ENCODE measurements at places on chromosomes 2 and 18. TPM values are rescaled to one million over a fixed set of nuclear protein-coding genes. Genes with fewer than 3 reads are reported as not detected.
A peak's percentile ranks its signal among the peaks of the same experiment; 100 is the strongest.

The RSAD2 gene
- total RNA-seq: 7.0 TPM

The RHBDD1 gene
- 26.8 TPM for total RNA-seq

The CPLX4 gene
- not detected for total RNA-seq

The ERFE gene
- total RNA-seq: 0.35 TPM

The LDLRAD4 gene
- 62.0 TPM for total RNA-seq

The ZNF385B gene
- 4.9 TPM for total RNA-seq

The AOX1 gene
- total RNA-seq: 36.7 TPM

- no peak for ATAC-seq
- H3K4me3 ChIP-seq: no peak overlapping the region
- H3K36me3 ChIP-seq: no peaks in the 10 kb centered on the region
- H3K27ac ChIP-seq: no peak overlapping the region
- H3K4me1 ChIP-seq: no peaks in the 10 kb centered on the region
Measured at GRCh38 chr2:205358351-205358815, 323.9 kb upstream of the NRP2 start.

DNA sequence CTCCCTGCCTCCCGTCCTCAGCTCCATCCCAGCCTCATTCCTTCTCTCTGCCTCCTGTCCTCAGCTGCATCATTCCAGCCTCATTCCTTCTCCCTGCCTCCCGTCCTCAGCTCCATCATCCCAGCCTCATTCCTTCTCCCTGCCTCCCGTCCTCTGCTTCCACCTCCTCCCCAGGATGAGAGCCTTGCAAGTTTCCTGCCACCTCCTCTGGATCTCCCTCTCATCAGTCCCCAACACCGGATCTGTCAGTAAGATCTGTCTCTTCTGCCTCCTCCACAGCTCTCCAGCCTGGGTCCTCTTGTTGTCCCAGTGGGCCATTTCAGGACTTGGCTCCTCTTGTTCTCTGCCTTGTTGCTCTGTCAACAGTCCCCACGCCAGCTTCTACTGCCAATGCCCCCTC, 130.9 kb downstream of the NDUFA10 start:
- no peak overlapping the region for H3K27ac ChIP-seq
- no peak overlapping the region for H3K4me3 ChIP-seq
- no peaks in the 10 kb centered on the region for H3K4me1 ChIP-seq
- no peak for ATAC-seq

- peaks cover 8% of the 10 kb centered on the region for H3K4me1 ChIP-seq
- H3K36me3 ChIP-seq: no peaks in the 10 kb centered on the region
- H3K27me3 ChIP-seq: no peaks in the 10 kb centered on the region
- H3K4me3 ChIP-seq: no peak overlapping the region
- ATAC-seq: no peak
Measured at GRCh38 chr2:99150706-99151105, 4.0 kb downstream of the TSGA10 start.

GRCh38 chr2:171318463-171318934, 115.3 kb downstream of the METTL8 start:
- H3K4me1 ChIP-seq: peaks cover 11% of the 10 kb centered on the region
- no peaks in the 10 kb centered on the region for H3K27me3 ChIP-seq
- no peak overlapping the region for H3K4me3 ChIP-seq
- H3K27ac ChIP-seq: peak overlapping the region; percentile 60
- H3K36me3 ChIP-seq: no peaks in the 10 kb centered on the region

GRCh38 chr2:224196810-224197209, 157.7 kb upstream of the SERPINE2 start:
- ATAC-seq: no peak
- no peaks in the 10 kb centered on the region for H3K36me3 ChIP-seq
- H3K27ac ChIP-seq: no peak overlapping the region

- H3K27ac ChIP-seq: no peak overlapping the region
- no peak overlapping the region for H3K4me3 ChIP-seq
- H3K27me3 ChIP-seq: no peaks in the 10 kb centered on the region
Measured at GRCh38 chr2:56483081-56483480, 299.3 kb downstream of the CCDC85A start.

DNA sequence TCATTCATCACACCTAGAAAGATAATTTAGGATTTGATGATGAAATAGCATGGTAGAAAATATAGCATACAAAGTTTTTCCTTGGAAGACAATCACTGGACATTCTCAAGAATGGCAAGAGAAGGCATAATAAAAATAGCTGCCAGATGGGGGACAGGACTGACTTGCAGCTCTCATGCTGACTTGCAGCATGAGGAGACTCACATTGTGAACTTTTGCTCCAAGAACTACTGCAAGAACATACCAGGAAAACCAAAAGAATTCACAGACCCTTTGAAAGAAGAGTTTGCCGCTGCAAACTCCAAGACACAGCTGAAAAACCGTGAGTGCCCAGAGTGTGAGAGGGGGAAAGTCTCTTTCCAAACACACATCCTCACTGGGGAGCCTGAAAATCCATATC, 47.0 kb downstream of the CRYGD start:
- H3K27ac ChIP-seq: no peak overlapping the region
- H3K4me1 ChIP-seq: no peaks in the 10 kb centered on the region
- no peaks in the 10 kb centered on the region for H3K36me3 ChIP-seq
- no peak for ATAC-seq
- no peak overlapping the region for H3K4me3 ChIP-seq

DNA sequence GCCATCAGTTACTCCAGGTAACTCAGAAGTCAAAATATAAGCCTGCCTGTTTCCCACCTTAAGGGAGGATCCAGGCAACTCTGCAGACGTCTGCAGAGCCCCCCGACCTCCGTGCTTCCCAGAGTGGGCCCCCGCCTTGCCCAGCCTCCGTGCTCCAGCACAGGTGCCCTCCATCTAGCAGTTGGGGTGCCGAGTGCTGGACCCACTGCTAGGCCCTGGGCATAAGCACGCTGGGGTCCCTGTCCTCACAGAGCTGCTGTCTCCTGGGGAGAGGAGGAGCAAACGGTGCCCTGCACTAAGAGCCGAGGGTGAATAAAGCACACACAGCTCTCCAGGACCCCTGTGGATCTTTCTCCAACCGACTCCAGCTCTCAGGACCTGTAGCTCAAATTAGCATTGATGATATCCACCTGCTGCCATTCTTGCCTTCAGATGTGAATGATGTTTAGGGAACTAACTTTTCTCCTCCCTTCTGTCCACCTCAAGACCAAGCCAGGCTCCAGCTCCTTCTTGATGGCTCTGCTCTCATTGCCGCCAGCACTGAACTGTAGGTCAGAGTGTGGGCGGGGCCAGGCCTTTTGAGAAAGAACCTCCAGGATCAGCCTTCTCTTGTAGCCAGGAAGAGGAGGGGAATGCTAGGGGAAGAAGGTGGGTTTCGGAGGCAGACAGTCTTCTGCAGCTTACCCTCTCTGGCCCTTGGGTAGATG, 121.2 kb downstream of the SMAD7 start:
- no peak overlapping the region for H3K27ac ChIP-seq
- H3K4me1 ChIP-seq: peaks cover 81% of the 10 kb centered on the region
- ATAC-seq: no peak
- H3K27me3 ChIP-seq: no peaks in the 10 kb centered on the region

GRCh38 chr2:134460583-134460998, 206.7 kb downstream of the MGAT5 start:
- no peaks in the 10 kb centered on the region for H3K4me1 ChIP-seq
- no peaks in the 10 kb centered on the region for H3K27me3 ChIP-seq
- ATAC-seq: no peak
- H3K27ac ChIP-seq: no peak overlapping the region
- no peak overlapping the region for H3K4me3 ChIP-seq

GRCh38 chr2:103174711-103175110, 412.9 kb downstream of the TMEM182 start:
- H3K27me3 ChIP-seq: peaks cover 11% of the 10 kb centered on the region
- H3K4me1 ChIP-seq: no peaks in the 10 kb centered on the region
- no peak for ATAC-seq

GRCh38 chr2:190863946-190864345, 16.7 kb upstream of the GLS start:
- peaks cover 14% of the 10 kb centered on the region for H3K4me1 ChIP-seq
- H3K36me3 ChIP-seq: no peaks in the 10 kb centered on the region
- peak overlapping the region; percentile 59 for H3K27ac ChIP-seq
- ATAC-seq: no peak
- no peak overlapping the region for H3K4me3 ChIP-seq

GRCh38 chr2:26557244-26557925, 79.5 kb upstream of the OTOF start:
- peaks cover 6% of the 10 kb centered on the region for H3K4me1 ChIP-seq
- ATAC-seq: no peak
- H3K27ac ChIP-seq: no peak overlapping the region
- peaks cover 51% of the 10 kb centered on the region for H3K27me3 ChIP-seq

DNA sequence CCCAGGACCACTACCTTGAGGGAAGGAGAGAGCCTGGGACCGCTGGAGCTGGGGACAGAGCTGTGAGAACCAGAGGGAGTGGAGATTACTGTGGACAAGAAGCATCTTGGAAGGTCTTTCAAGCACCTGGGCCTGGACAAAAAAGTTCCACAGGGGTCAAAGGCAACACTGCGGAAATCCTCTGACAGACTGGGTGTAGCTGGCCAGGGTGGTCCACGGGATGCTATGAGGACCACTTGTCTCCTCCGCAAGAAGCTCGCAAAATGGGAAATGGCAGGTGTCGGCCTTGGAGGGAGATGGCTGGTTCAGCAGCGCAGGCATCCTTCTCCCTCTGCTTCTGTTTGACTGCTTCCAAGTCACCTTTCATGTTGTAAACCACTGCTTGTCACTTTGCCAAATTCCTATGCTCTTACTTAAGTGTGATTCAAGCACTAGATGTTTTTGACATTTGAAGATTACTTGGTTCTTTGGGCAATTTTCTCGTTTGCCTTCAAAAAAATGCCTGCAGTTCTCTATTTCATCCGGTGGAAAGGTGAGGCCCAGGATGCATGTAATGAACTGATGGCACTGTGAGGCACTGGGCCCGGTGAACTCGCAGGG, 27.7 kb downstream of the KLHL29 start:
- H3K27ac ChIP-seq: no peak overlapping the region
- H3K36me3 ChIP-seq: no peaks in the 10 kb centered on the region
- no peaks in the 10 kb centered on the region for H3K4me1 ChIP-seq
- H3K27me3 ChIP-seq: no peaks in the 10 kb centered on the region
- H3K4me3 ChIP-seq: no peak overlapping the region

DNA sequence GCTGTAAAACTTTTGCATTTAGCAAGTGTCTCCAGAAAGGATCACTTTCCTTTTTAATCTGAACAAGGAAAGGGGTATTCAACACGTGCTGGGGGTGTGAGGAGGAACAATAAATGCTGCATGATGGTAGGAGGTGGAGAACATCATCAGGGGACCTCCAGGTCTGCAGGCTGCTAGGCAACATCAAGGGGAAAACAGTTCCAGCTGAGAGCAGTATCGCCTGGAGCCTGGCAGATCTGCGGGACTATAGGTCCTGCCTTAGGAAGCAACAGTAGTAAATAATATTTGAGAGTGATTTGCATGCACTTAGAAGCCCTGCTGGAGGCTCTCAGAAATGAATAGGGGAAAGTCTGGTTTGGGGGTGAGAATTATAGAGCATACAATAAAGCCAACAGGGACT, 175.6 kb downstream of the SUCLG1 start:
- no peak overlapping the region for H3K27ac ChIP-seq
- no peak for ATAC-seq
- H3K4me1 ChIP-seq: no peaks in the 10 kb centered on the region
- H3K27me3 ChIP-seq: no peaks in the 10 kb centered on the region
- H3K4me3 ChIP-seq: no peak overlapping the region

DNA sequence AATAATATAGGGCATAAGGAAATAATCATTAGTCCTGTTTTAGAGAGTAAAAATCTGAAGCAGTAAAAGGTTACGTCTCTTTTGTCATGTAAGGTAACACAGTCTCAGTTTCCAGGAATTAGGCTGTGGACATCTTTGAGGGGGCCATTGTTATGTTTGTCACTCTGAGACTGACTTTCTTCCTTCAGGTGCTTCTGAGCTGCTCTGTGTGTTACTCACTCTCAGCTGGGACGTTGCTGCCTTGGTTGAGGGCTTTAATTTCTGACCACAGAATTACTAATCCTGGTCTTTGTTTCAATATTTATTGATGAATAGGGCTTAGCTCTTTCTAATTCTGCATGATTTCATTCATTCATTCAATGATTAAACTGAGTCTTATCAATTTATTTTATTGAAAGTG, 55.9 kb upstream of the SLC38A11 start:
- no peaks in the 10 kb centered on the region for H3K27me3 ChIP-seq
- ATAC-seq: no peak
- H3K4me1 ChIP-seq: peaks cover 17% of the 10 kb centered on the region
- H3K36me3 ChIP-seq: no peaks in the 10 kb centered on the region
- H3K27ac ChIP-seq: no peak overlapping the region

GRCh38 chr2:16264931-16265540, 324.7 kb downstream of the MYCN start:
- no peak for ATAC-seq
- no peaks in the 10 kb centered on the region for H3K4me1 ChIP-seq
- no peak overlapping the region for H3K27ac ChIP-seq
- H3K4me3 ChIP-seq: no peak overlapping the region
- no peaks in the 10 kb centered on the region for H3K27me3 ChIP-seq

GRCh38 chr2:163657281-163657656, 78.5 kb downstream of the FIGN start:
- no peak for ATAC-seq
- no peak overlapping the region for H3K27ac ChIP-seq
- H3K27me3 ChIP-seq: no peaks in the 10 kb centered on the region
- no peaks in the 10 kb centered on the region for H3K36me3 ChIP-seq
- H3K4me3 ChIP-seq: no peak overlapping the region

DNA sequence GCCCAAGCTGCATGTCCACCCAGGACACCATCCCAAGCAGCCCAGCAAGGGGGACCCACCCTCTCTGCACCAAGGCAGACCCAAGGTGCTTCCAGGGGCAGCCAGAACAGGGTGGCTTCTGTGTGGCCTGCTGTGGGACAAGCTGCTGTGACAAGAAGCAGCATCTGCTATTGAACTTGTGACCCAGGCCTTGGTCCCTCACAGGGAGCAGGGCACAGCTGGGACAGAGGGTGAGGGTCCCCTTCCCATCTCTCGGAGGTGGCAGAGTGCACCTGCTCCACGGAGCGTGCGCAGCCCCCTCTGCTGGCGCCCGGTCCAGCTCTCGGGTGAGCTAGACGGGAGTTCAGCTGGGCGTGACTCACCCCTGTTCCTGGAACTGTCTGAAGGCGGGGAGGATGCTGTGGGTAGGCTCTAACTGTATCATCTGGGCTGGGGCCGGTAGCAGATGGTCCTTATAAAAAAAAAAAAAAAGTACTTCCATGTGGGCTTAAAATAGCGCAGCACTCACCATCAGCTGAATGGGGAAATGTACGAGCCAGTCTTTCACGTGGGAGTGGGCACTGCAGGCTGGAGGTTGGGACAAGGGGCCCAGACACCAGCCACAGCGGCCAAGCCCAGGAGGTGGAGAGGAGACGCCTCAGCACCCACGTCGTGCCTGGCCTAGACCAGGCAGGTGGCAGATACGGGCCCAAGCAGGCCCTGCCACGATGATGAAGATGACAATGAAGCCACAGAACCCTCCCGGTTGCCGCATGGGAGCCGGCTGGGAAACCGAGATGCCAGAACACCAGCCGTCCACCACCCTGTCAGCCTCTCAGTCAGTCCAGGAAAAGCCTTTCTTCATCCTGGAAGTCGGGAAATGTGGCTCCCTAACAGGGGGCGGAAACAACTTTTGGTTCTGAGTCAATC, 136.8 kb upstream of the ID2 start:
- no peak overlapping the region for H3K4me3 ChIP-seq
- peak overlapping the region; percentile 56 for H3K27ac ChIP-seq
- peaks cover 20% of the 10 kb centered on the region for H3K4me1 ChIP-seq
